ENCODE measurements at places on chromosomes 3 and 15.

- DNase-seq = no peak
These were observed 608.2 kb upstream of the CCDC54 start for GRCh38 chr3:106768941-106769480.

- DNase-seq = no peak
These were observed 144.7 kb downstream of the CHSY1 start for GRCh38 chr15:101107101-101107500.

DNA sequence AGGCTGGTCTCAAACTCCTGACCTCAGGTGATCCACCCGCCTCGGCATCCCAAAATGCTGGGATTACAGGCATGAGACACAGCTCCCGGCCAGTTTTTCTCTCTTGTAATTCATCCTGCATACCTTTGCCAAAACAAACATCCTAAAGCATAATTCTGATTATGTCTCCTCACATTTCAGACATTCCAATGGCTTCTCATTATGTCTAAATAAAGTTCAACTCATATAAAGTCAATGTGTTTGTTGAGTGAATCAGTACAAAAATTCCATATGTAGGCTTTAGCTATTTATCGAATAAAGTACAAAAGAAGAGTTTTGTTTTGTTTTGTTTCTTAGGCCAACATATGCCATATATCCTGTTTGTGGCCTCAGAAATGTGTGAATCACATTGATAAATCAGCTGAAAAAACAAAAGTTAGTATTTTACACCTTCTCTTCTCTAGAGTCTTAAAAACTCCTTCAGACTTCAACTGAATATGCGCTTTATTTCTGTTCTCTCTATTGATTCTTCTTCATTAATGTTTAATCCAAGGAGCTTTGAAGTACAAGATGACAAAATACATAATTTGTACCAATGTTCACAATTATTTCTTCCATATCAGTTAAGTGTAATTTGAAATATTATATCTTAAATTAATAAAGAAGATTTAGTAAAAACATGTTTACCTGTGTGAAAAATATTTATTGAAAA lies 165.8 kb downstream of the MECOM start:
- DNase-seq = peak; percentile 22

DNA sequence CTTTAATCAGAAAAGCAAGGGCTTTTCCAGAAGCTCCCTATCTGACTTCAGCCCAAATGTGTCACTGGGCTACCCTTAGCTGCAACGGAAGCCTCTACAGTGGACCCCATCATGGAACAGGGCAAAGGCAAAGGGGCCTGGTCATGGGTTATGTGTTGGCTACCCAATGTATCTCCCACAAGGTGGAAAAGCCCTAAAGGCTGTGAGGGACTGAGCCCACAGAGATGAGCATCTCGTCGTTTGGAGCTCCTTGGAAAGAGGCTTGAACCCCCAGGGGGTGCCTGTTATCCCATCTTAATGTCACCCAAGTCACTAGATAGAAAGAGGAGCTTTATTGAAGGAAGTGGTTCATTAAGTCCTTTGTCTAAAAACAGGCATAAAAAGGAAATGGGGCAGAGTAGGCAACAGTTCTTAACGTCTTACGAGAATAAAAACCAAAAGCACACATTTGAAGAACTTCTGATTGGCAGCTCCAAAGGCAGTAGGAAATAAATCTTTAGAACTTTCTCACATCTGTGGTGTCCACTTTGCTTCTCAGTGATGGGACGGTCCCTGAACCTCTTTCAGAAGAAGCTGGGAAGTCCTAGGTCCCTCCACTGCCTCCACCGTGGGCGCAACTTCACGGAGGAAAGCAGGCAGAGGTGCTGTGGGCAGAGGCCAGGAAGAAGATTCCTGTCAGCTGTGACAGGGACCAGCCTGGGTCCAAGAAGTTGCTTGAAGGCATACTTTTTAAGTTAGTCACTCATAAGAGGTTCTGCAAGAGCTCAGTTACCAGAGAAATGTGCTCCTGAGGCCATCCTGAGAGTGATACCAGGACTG lies 93.7 kb downstream of the MYLK start:
- DNase-seq = peak; percentile 55

- DNase-seq = no peak
These were observed 274.9 kb upstream of the ZPLD1 start for GRCh38 chr3:102159810-102160451.

GRCh38 chr3:78666470-78666800 lies 1101.4 kb downstream of the ROBO1 start:
- DNase-seq = peak; percentile 69

DNA sequence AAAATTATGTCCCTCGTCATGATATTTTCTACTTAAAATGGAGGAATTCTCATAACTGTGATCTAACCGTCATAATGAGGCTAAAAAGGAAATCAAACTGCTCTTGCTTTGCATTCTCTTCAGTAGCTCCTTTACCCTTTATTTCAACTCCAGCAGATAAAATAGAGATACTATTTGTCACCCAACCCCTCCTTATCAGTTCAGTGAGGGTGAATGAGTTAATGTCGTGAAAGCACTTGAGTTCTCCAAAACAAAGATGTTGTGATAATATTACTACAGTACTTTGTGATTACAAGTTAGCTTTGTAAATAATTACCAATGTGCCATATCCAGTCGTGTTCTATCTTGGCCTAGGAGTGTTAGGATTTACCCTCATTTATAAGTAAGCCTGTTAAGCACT lies 63.4 kb upstream of the ANKRD28 start:
- DNase-seq = no peak

DNA sequence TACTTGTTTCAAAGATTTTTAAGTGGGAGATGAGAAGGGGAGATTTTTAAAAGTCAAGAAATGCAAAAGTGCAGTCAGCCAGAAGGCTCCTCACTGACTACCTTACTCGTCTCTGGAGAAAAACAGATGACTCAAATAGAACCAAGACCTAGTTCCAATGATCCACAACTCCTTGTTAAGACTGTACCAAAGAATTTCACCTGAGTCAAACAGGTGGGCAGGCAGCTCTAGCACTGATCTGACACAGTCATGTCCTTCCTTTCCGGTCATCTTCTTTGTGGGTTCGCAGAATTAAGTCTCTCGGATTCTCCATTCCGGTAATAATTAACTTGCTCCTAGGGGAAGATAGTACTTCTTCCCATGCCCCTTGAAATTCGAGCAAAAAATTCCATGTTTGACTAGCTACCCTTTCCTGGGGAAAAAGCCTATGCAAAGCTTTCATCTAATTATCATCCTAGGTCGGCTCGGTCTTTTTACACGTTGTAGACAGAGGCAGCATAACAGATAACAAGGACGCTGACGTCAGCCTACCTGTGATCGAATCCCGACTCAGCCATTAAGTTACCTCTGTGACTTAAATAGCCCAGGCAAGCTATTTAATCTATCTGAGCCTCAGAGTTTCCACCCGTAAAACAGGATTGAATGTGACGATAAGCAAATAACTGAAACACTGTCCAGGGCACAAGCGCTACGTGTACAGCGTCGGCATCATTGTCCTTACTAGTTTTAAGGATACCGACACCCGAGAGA lies 758 bp downstream of the SELENOK start:
- DNase-seq = peak; percentile 15

GRCh38 chr15:99432271-99433025 lies 133.3 kb upstream of the MEF2A start:
- no peak for DNase-seq

GRCh38 chr15:60420203-60420716 lies 22.5 kb upstream of the ANXA2 start:
- no peak for DNase-seq

DNA sequence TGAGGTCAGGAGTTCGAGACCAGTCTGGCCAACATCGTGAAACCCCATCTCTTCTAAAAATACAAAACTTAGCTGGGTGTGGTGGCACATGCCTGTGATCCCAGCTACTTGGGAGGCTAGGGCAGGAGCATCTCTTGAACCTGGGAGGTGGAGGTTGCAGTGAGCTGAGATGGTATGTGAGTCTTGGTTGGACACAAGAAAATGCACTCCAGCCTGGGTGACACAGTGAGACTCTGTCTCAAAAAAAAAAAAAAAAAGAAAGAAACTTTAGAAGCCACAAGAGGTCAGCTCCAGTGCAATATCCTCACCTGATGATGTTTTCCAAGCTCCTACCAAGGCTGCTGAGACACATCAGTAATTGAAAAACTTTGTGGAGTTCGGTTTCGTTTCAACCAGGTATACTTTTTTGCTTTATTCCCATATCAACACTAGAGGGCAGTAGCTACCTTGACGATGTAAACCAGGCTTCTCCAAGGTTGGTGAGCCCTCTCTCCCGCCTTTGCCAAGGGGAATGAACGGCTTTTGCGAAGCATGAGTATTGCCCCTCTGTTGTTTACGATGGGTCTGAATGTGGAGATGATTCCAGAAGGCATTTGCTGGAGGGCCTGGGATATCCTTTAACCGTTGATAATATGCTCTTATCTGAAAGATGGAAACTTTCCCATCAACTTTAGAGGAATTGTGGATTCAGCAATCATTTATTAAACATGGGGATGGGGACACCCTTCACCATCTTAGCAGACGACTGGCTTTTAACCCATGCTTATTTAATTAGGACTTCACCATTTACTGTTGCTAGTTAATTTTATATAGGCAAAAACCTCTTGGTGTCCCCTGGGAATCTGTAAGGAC lies 202.8 kb downstream of the SV2B start:
- peak; percentile 71 for DNase-seq

- DNase-seq = peak; percentile 27
These were observed 256.5 kb downstream of the AGBL1 start for GRCh38 chr15:86336051-86336788.

DNA sequence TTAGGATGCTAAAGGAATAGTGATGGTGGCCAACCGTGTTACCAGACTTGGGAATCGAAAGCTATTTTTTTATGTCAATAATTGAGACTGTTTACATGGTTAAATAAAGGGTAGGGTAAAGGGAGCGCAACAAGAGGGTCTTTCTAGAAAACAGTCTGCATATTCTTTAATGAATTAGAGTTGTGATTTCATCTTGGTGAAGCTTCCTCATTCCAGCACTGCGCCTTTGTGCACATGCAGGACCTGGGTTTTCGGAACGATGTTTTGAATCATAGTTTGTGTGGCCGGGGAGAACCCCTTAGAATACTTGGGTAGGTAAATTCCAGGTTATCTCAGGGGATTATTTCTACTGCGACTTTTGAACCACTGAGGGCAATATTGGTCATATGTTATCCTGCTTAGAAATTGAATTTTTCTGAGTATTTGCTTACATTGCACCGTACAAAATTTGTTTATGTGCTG lies 1.3 kb downstream of the PIK3CA start:
- peak; percentile 30 for DNase-seq

DNA sequence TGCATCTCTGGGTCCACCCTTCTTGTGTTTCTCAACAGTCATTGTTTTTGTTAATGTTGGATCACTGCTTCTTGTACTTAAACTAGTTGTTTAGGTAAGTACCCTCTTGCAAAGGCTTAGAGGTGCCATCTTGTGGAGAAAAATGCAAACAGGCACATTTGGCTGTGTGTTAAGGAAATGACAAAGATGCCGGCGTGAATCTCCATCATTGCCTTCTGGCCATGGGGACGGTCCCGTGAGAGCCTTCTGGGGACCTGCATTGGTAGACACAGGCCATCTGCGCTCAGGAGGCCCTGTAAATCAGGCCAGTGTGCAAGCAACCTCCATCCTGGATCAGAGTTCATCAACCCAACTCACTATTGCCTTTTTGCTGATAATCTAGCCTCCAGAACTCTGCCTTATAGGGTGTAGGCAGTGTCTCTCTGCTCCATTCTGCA lies 158.6 kb upstream of the NR2E3 start:
- peak; percentile 71 for DNase-seq

DNA sequence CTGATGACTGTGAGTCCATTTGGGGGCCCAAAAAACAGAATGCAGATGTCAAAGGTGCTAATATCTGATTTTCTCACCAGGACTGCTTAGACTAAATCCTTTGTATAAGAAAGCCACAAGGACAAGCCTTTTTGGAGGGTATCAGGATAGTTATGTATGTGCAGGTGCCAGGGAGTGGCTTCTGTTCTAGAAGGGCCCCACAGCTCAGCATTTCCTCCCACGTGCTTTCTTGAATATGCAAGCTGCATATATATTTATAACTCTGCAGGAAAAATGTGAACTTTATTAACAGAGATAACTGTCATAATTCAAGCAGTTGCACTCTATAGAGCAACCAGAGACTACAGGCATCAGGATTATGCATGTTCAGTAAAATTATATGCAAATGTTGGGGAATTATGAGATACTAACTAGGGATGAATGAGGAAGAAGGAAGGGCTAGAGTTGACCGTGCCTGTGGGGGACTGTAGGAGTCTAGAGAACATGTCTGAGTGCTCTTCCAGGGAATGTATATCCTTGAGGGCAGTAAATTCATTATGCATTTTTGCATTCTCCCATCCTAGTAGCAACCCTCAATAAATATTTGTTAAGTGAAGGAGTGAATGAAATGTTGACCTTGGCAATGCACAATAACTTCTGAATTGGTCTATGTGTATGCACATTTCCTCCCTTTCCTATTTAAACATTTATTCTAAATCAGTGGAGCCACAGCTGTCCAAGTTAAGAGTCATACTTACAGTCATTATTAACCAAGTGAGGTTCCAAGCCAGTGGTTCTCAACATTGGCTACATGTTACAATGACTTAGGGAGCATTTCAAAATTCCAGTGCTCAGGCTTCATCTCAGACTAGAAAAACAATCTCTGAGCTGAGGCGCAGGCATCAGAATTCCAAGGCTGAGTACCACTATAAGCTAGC lies 94.8 kb upstream of the ANKRD28 start:
- DNase-seq = peak; percentile 73

DNA sequence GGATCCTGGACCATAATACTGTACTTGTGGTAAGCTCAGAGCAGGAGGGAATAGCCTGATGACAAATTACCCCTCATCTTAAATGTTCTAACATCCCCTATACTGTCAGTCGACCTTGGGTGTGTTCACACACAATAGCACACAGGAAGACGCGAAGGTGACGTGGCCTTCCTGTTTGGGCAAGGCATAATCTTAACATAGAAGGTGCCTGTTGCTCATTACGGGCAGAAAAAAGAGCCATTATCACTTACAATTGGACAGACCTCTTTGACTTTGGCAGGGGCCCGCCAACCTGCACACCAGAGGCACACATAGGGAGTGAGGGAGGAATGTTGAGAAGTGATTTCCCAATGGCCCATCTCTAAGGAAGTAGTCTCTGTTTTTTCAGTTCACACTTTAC lies 144.2 kb downstream of the ANO10 start:
- no peak for DNase-seq

- DNase-seq = peak; percentile 52
These were observed 45.8 kb upstream of the FSIP1 start for GRCh38 chr15:39828374-39828931.

DNA sequence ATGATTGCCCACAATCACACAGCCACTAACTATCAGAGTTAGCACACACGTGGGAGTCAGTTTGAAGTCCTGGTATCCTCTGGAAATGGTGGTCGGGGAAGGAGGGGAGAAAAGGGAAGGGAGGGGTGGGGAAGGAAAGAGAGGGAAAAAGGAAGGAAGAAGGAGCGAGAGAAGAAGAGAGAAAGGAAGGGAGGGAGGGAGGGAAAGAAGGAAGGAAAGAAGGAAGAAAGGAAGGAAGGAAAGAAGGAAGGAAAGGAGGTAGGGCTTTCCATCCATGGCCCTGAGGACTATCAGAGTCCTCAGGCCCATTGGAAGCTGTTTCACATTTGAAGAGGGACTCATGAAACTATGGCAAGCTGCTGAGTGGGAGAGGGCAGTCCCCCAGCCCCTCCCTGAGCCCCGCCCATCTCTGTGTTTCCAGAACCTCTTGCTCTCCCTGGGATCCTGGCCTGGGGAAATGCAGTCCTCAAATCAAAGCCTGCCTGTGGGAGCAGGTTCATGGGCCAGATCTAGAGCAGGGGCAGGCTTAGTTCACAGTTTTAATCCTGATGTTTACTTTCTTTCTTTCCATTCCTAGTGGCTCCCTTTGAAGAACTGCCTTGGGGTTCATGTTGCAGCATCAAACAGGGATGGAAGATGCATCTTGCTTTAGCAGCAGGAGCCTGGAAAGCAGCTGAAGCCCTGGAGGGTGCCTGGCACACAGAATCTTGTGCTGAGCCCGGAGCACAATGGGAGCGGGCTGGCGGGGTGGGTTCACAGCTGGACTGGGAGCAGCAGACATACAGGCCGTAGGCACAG lies 66.1 kb upstream of the GLCE start:
- no peak for DNase-seq
